ENCODE measurements at places on chromosomes 5 and 9.

- no peak for DNase-seq
These were observed 62.8 kb downstream of the CDC14B start for GRCh38 chr9:96556701-96557461.

GRCh38 chr5:10699281-10699874 is 61.7 kb downstream of the DAP start:
- no peak for DNase-seq

- DNase-seq = no peak
These were observed 119.0 kb downstream of the ENTREP1 start for GRCh38 chr9:69444021-69444420.

GRCh38 chr9:128245421-128246151 is 30.2 kb downstream of the GOLGA2 start:
- no peak for DNase-seq

DNA sequence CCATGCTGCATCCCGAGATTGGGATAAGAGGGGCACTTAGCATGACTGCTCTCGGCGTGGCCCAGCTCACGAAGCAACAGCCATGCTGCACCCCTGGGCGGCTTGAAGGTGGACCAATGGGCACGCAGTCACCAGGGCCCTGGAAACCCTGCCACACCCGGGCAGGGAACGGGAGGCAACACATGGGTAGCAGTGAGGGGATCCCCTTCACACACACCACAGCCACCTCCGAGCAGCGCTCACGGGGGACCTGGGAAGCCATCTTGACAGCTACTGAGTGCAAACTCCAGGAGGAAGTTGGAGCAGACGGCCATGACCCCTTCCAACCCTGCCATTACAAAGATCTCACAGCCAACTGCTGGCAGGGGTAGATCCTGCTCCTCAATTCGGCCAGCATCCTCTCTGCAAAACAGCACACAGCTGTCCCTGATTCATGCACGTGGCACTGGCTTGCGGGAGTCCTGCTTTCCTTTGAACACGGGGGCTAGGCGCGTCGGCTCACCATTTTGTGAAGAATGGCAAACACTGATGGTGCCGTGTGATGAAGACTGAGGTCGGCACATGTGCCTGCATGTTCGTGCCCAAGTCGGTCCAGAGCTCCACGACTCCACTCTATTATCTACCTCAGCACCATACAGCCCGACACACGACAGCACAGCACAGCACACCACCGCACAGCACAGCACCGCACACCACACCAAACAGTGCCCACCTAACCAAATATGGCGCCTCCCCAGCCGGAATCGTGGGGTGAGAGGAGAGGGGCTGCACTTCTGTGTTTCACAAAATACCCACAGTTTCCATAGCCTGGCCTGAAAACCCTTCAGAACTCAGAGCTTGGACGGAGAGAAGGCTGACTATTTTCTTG is 5.0 kb downstream of the UBAC1 start:
- no peak for DNase-seq

DNA sequence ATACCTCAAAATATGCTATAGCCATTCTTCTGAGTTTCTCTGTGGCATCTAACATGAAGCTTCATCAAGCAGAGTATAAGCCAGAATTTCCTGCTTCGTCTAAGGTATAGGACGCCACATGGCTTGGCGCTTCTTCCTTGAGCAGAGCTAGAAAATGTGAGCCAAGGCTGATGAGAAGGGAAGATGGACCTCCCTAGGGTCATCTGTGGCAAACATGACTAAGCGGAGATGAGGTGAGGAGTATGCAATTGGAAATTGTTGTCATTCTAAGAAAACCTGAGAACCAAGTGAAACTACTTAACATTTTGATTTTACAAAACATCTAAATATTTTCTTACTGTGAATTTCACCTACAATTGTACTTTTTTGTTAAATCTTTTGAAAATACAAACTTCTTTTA is 466.5 kb downstream of the PSAT1 start:
- DNase-seq = no peak

DNA sequence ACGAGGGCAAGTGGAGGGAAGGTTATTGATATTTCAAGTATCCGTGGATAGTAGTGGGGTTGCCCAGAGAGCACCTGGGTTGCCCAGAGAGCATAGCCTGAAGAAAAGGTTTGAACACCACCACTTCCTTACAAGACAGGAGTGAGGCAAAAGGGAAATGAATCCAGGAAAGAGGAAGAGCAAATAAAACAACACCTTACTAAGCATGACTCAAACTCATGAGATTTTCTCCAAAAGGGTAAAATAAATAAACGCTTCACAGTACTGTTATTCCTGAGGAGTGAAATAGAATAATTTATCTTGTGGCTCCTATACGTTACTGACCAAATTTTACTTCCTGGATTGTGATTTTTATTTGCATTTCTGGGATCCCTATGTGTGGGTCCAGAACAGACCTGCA is 65.2 kb upstream of the PTPRD start:
- DNase-seq = no peak

DNA sequence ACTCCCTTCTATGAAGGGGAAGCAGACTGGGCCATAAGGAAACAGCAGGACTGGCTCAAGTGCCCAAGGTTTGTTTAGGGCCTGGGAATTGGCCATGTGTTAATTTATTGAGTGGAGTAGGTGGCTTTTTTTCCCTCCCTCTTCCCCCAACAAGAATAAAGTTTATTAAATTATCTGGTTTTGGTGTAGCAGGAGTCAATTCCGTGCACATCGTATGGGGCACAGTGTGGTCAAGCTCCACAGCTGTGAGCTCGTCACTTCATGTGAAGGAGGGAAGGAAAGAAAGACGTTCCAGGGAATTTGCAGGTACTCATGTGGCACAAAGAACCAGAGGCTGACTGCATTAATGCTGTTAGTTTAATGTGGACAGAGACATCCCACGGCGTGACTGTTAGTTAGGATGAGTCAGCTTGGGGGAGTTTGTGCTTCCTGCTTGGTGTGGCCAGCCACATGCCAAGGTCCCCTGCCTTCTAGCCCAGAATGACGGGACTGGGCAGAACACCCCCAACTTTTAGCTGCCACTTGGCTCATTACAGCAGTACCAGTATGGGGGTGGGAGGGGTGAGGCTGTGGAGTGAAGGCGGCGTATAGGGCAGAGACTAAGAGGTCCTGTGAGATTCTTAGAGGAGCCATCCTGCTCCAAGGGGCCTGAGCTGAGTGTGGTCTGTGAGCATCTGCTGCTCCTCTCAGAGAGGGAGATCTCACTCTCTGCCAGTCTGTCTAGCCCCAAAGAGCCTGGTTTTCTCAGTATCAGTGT is 33.2 kb downstream of the CSF1R start:
- DNase-seq = no peak

- no peak for DNase-seq
These were observed 124.1 kb downstream of the PRDM9 start for GRCh38 chr5:23631302-23632045.

DNA sequence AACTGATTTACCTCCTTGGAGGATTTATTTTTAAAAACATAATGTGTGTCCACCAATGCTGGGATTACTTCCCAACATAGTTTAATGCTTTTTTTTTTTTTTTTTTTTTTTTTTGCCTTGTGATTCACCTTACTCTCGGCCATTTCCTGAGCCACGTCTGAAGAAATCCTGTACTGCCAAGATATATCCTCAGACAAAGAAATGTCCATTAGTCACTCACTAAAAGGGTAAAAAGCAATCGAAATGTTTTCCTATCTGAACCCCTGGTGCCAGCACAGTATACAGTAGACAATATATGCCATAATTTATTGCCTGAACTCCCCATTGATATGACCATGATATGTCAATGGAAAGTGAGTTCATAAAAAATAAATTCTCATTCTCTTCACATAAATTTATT is 344.1 kb downstream of the BNC2 start:
- DNase-seq = no peak

- no peak for DNase-seq
These were observed 98.6 kb upstream of the IER5L start for GRCh38 chr9:129276486-129277230.

- DNase-seq = no peak
These were observed 51.1 kb downstream of the PDE6A start for GRCh38 chr5:149893403-149893931.

GRCh38 chr9:22111954-22112247 is 102.8 kb upstream of the CDKN2B start:
- no peak for DNase-seq

DNA sequence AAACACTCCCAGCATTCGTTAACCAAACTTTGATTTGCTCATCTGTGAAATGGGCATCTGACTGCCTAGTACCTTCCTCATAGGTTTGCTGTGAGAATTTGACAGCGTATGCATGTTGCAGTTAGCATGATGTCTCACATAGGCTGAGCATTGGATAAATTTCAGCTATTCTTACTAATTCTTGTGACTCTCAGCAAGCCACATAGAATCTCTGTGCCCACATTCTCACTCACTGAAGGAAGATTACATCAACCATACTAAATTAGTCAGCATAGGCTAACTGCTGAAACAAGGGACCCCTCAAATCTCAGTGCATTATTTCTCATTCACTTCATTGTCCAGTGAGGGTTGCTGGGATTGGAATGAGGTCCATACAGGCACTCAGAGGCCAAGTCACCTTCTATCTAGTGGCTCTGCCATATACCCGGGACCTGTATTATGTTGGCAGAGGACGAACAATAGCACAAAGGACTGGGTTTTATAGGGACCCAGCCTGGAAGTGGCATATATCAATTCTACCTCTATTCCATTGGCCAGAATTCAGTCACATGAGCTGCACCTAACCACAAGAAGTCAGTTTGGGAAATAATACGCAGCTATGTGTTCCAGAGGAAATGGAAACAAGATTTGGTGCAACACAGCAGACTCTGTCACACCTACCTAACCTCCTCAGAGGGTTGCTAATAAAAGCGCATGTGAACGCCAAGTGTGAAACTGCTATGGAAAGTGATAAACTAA is 4.2 kb upstream of the PTGER4 start:
- DNase-seq = peak; percentile 58

DNA sequence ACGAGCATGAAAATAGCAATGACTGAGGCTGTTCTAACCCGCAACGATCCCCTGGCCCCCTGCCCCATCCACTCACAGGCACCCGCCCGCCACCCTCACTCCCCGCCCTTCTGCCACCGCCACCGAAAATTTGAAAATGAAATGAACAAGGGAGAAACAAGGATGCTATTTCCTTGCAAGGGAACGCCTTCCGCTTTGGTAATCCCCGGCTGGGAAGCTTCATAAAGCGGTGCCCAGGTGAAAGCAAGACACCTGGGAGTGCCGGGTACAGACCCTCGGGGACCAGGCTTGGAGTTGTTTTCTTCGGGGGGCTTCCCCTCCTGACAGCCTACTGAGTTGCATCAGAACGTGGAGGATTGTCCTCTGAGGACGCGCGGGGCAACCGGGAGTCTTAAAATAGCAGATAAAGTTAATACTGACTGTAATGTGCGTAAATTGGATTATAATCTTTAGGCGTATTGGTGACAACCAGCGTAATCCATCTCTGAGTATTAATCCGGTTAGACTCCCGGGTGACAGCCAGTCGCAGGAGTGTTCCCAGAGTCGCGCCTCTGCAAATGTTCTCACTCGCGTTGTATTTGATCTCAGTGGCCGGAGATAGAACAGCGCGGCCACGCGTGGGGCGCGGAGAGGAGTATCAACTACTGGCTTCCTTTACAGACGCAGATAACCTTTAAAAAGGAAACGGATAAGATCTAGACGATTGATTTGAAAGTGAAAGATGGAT is 885 bp upstream of the MLLT3 start:
- DNase-seq = peak; percentile 74

GRCh38 chr5:59744531-59744992 is 149.0 kb downstream of the PDE4D start:
- no peak for DNase-seq

DNA sequence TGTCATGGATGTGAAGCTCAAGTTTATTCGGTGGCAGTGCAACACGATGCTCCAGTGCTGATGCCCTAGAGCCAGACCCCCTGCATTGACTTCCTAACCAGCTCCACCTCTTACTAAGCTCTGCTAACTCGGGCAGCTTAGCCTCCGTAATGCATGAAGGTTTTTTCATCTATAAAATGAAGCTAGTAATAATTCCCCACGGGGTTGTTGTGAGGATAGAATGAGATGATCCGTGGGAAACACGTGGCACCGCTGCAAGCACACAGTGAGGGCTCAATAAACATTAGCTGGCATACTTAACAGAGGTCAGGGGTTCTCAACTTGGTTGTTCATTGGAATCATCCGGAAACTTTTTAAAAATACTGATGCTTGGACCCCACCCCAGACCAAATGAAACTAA is 6.8 kb downstream of the ENC1 start:
- DNase-seq = no peak

DNA sequence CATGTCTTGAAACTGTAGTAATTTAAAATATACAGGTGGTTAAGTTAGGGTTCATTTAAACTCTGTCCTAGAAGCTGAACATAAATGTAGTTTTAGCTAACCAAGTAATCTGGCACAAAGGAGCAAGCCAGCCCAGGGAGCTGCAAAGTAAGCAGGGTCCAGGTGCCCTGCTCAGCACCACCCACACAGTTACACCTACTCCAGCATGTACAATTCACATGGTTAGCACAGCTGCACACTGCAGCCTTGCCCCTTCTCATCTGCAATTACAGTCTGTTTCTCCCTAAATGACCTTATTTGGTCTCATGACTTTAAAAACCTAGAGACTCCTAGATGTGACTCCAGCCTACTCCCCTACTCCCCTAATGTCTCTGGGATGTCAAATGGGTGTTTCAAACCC is 128.4 kb downstream of the EPB41L4A start:
- no peak for DNase-seq

DNA sequence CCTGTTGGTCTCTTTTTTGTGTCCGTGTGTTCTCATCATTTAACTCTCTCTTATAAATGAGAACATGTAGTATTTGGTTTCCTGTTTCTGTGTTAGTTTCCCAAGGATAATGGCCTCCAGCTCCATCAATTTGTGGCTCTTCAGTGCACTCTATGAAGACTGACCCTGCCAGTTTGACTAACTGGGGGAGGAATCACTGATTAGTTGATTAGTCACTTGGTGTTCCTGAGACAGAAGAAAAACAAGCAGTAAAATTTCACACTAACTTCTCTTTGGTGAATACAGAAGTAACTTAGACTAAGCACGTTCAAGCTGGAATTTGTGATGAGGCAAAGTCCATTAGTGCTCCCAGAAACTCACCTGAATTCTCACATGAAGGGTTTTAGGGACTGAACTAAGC is 495.8 kb upstream of the RORB start:
- no peak for DNase-seq

DNA sequence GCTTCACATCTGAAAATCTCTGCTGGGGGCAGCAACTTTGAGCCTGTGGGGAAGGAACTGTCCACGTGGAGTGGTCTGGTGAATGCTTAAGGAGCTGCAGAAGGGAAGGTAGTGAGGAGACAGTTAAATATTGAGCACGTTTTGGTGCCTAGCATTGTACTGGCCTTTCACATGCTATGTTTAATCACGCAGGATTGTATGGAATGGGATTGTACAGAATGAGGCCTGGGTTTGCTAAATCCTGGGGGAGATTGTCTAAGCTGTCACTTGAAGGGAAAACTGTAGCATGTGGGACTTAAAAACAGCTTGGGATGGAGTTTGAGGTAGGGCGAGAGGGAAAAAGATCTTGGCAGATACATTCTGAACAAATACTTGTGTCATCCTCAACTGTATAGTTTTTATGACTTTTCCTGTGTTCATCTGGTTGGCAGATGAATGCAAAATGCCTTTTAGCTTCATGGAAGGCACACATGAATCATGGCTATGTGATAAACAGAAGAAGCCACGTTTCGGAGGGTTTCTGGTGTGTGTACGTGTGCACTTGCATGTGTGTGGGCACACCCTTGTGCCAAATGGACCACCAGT is 106.6 kb downstream of the TMC1 start:
- no peak for DNase-seq
